Hypothalamus (tissue), 51 donors: ENCODE measurements at places on chromosomes 11 and 22.

- no peak for DNase-seq
Measured at GRCh38 chr11:22669368-22669767, 3.0 kb downstream of the GAS2 start.

GRCh38 chr11:63553759-63554158, 9.4 kb downstream of the PLAAT2 start:
- DNase-seq = no peak

DNA sequence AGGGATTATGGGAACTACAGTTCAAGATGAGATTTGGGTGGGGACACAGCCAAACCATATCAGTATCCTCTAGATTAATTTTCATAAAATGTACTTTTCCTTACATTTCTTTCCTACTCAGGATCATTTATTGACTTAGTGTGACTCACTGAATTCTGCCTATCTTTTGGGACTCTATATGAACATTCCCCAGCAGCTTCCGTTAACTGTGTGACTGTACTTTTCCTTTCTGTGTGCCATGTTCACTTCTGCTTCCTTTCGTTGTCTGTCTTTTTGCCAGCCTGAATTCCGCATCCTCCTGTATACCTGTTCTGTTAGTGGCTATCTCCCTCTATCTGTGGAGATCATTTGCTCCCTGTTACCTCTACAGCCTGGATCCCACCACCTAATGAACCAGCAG, 48.8 kb downstream of the SPECC1L start:
- DNase-seq = no peak

GRCh38 chr11:87466223-87466622, 428.5 kb downstream of the TMEM135 start:
- no peak for DNase-seq

- DNase-seq = no peak
Measured at GRCh38 chr11:34754171-34754823, 133.4 kb downstream of the EHF start.

GRCh38 chr22:40221055-40221414, 43.3 kb downstream of the TNRC6B start:
- no peak for DNase-seq

DNA sequence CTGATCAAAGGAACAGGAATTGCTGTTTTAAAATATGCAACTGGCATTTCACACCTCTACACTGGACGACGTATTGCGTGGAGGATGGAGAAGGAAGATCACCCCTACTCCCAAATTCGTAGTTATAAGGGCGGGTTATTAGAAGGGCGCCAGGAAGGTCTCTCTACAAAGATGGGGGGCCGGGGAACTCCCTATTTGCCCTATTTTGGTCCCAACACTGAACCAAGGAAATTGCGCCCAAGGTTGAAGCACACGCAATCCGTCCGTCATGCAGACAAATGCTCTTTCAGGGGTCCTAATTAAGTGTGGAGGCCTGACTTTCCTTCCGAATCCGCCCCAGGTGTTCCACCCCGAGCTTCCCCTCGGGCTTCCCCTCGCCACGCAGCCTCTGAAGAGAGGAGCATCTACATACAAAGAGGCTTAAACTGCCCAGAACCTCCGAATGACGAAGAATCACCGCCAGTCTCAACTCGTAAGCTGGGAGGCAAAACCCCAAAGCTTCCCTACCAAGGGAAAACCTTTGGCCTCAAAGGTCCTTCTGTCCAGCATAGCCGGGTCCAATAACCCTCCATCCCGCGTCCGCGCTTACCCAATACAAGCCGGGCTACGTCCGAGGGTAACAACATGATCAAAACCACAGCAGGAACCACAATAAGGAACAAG, 396 bp downstream of the NPAT start:
- no peak for DNase-seq

GRCh38 chr11:64522036-64522435, 69.0 kb upstream of the SLC22A12 start:
- DNase-seq = no peak

- DNase-seq = no peak
Measured at GRCh38 chr22:32957200-32957803, 100.9 kb downstream of the SYN3 start.

DNA sequence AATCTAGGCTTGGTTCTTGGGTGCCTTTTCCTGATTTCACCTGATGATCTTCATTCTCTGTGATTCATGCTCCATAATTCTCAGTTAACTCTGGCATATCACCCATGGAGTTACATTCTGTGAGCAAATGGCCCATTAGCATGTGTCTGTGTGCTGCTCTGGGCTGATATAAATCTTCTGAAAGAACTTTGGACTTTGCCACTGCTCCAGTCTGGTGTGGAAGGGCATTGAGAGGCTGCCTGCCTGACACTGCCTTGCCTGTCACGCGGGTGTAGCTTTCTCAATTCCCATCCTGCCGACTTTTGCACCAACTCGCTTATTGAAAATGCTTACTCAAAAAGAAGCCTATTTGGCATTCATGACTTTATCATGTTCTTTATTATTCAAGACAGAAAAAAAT, 42.2 kb downstream of the FAT3 start:
- DNase-seq = no peak

- no peak for DNase-seq
Measured at GRCh38 chr11:34909955-34910354, 6.2 kb downstream of the APIP start.

GRCh38 chr11:124779568-124779967, 17.5 kb upstream of the ESAM start:
- no peak for DNase-seq

DNA sequence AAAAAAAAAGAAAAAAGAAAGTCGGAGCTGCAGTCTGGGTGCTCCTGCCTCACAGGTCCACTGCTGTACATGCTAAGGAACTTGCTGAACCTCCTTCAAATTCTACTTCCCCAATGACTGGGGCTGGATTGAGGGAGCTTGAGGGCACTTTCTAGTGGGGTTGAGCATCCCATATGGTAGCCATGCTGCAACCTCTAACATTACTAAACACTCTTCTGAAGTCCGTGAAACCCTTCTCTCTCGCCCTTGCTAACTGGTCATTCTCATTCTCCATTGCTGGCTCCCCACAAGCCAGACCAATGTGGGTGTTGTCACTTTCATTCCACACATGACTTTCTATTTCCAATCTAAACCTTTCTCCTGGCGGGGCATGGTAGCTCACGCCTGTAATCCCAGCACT, 1.2 kb downstream of the ESS2 start:
- DNase-seq = no peak

DNA sequence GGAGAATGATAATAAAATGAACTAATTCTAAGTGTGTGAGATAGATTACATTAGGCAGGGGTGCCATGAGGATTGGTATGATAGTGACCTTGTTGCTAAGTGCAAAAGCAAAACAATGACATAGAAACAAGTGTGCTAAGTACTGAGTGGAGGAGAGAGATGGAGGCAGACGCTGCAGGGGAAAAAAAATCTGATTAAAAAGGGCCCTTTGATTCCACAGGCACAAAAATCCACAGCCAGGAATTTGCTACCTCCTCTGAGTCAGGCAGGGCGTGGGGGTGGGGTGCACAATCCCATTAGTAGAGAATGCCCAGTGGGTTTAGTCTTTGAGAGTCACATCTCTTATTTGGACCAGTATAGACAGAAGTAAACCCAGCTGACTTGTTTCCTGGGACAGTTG, at the start of gene CNTF:
Gene CNTF (plus strand): TSS at position 322 of the 400 bp plus-strand sequence. CDS start 88 bp downstream, outside the sequence.
- DNase-seq = no peak

DNA sequence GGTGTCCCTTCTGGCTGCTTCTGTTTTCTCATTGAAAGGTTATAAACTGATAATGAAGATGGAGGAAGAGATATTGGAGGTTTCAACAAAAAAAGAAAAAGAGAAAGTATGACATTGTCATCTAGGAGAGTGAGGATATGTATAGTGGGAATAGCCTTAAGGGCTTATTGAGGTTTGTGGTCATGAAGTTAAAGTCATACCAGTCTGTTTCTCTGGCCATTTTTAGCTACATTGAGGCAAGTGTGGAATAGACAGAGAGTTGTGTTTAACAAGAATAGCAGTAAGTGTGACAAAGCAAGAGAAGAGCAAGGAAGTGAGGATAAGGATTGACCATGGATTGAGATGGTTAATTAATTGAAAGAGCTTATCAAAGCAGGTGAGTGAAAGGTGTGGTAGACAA, 110.4 kb downstream of the ELP4 start:
- no peak for DNase-seq

DNA sequence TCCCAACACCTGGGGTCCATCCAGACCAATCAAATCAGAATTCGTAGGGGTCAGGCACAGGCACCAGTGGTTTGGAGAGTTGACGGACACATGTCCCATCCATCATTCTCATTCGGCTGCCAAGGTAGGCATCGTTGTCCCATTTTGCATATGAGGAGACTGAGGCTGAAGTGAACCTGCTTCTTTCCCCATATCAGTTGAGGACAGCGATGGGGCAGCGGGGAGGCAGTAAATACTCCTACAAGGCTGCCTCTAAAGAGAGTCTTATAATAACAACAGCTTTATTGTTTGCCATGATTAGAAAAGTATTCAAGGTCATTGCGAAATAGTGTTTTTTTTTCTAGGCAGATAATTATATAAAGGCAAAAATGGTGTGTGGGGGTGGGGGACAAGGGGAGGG, 1.6 kb upstream of the BEST1 start:
- no peak for DNase-seq

GRCh38 chr11:107591378-107592230, 657 bp downstream of the ELMOD1 start:
- no peak for DNase-seq

DNA sequence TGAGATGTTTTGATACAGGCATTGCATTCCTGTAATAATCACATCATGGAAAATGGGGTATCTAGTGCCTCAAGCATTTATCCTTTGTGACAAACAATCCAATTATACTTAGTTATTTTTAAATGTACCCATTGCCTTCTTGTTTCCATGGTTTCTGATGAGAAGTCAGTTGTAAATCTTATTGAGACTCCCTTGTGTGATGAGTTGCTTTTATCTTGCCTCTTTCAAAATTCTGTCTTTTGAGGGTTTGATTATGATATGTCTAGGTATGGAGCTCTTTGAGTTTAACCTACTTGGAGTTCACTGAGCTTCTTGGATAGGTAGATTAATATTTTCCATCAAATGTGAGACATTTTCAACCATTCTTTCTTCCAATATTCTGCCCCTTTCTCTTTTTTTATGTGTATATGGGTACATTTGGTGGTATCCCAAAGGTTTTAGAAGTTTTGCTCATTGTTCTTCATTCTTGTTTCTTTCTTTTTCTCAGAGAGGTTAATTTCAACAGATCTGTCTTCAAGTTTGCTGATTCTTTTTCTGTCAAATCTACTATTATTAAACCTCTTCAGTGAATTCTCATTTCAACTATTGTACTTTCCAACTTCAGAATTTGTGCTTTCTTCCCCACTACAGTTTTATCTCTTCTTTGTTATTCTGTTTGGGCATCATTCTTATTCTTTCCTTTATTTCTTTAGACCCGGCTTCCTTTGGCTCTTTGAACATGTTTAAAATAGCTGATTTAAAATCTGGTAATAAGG, 13.7 kb downstream of the NAGA start:
- DNase-seq = no peak

GRCh38 chr11:128685402-128686020, 8.4 kb upstream of the FLI1 start:
- DNase-seq = no peak

DNA sequence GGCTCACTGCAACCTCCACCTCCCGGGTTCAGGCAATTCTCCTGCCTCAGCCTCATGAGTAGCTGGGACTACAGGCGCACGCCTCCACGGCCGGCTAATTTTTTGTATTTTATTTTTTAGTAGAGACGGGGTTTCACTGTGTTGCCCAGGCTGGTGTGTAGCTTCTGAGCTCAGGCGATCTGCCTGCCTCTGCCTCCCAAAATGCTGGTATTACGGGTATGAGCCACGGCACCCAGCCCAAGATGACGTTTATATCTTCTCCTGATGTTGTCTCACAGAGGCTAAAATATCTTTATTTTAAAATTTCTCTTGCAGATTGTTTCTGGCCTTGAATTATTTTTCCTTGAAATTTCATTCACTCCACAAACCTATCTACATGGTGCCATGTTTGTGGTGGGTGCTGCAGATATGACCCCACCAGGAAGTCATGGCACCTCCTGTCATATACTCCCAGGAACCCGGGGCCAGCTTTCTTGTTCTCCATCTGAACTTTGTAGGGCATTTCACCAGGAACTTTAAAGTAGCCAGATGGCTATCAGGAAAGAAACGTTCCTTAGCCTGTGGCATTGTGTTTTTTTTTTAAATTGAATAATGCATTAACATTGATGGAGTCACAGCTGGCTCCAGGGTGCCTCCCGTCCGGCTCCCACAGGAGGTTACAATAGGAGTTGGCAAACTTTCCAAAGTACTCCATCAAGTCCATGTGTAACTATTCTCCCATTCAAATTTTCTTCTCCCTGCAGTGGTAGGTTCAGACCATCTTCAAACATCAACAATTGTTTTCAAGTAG, 42.0 kb upstream of the LIPT2 start:
- DNase-seq = no peak

- DNase-seq = no peak
Measured at GRCh38 chr11:33530815-33531214, 169.8 kb downstream of the C11orf91 start.

- no peak for DNase-seq
Measured at GRCh38 chr22:44143105-44143474, 37.6 kb upstream of the PARVG start.

DNA sequence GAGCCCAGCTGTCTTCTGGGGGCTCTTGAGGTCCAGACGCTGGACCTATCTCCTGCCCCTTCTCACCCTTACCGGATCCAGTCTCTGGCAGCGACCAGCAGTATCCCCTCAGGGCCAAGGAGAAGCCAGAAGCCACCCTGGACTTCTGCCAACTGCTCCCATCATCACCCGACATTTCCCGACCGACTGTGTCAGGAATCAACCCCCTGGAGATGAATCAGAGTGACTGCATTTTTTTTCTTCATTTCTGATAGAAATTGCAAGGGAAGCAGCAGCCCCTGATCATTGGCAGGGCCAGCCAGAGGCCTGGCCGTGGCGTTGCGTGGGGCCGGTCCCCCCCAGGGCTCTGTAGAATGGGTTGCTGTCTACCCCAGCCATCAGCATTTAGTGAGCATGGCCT, 5.2 kb upstream of the LIF start:
- no peak for DNase-seq

DNA sequence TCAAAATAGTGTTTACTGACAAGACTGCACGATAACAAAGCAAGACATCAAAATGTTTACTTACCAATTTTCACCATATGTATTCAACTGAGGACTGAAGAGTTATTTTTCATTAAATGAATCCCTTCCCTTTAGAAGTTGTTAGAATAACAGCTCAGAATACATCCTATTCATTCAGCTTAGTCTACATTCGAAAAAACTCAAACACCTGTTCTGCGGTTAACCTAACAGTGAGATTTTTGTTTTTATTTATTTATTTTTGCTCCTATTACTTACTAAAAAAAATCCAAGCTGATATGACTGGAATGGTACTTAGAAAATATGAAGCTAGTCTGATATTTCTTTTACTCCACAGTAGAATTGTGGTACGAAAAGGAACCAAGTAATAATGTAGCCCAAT, 10.0 kb downstream of the KCNA4 start:
- no peak for DNase-seq

- no peak for DNase-seq
Measured at GRCh38 chr22:31442768-31443489, 43.5 kb downstream of the DRG1 start.

GRCh38 chr11:34449013-34449412, 10.3 kb downstream of the CAT start:
- DNase-seq = no peak

- DNase-seq = no peak
Measured at GRCh38 chr11:97548280-97548679, 1158.5 kb downstream of the JRKL start.
